Stimulated activated CD4-positive, alpha-beta T cell treated with anti-CD3 and anti-CD28 coated beads, TNF-alpha, amount 100 ng/mL, for 4 hours (primary cell): ENCODE measurements at places on chromosomes 2 and 18.

DNA sequence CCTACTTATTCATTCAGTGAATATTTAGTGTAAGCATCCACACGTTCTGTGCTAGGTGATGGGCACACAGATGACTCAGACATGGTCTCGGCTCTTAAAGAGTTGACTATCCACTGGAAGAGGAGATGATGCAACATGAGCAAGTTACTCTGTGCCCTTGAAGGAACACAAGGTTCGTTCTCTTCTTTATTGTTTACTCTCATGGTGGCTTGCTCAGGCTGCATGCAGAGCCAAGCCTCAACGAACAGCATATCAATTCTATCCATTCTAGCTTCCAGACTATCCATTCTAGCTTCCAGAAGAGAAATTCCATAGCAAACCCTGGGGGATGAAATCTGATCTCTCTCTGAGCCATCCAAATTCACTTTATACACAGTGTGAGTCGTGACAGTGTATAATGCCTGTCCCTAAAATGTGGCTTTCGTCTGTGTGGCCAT is 68.1 kb upstream of the CTAGE1 start:
- no peak for DNase-seq

- DNase-seq = no peak
Observed at GRCh38 chr2:3470856-3471737, 48.2 kb downstream of the ADI1 start.

GRCh38 chr18:49100226-49100968 is 149.6 kb upstream of the SMAD7 start:
- no peak for DNase-seq

- no peak for DNase-seq
Observed at GRCh38 chr18:33716061-33716683, 138.2 kb downstream of the ASXL3 start.

GRCh38 chr2:136251197-136251884 is 133.4 kb upstream of the CXCR4 start:
- DNase-seq = no peak

DNA sequence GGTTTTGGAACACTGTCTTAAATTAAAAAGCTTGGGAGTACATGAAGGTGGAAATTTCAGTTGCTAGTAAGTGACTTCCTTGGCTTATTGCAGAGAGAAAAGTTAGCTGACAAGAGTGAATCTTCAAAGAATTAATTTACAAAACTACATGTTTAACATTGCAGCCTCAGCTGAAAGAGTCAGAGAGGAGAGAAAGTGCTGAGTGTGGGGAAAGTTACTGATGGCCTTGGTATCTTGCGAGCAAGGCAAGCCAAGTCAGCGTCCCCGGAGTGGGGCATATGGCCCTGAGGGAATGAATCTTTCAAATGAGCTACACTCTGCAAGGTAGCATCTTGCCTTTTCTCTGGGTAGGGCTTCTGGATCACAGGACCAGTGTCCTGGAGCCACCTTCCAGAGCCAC is 131.3 kb downstream of the LPIN1 start:
- no peak for DNase-seq

- no peak for DNase-seq
Observed at GRCh38 chr2:226911932-226912331, 76.1 kb downstream of the RHBDD1 start.

GRCh38 chr2:237919593-237919992 is 47.2 kb upstream of the UBE2F start:
- DNase-seq = no peak

GRCh38 chr2:98240786-98241398 is 105.4 kb upstream of the CNGA3 start:
- DNase-seq = no peak

DNA sequence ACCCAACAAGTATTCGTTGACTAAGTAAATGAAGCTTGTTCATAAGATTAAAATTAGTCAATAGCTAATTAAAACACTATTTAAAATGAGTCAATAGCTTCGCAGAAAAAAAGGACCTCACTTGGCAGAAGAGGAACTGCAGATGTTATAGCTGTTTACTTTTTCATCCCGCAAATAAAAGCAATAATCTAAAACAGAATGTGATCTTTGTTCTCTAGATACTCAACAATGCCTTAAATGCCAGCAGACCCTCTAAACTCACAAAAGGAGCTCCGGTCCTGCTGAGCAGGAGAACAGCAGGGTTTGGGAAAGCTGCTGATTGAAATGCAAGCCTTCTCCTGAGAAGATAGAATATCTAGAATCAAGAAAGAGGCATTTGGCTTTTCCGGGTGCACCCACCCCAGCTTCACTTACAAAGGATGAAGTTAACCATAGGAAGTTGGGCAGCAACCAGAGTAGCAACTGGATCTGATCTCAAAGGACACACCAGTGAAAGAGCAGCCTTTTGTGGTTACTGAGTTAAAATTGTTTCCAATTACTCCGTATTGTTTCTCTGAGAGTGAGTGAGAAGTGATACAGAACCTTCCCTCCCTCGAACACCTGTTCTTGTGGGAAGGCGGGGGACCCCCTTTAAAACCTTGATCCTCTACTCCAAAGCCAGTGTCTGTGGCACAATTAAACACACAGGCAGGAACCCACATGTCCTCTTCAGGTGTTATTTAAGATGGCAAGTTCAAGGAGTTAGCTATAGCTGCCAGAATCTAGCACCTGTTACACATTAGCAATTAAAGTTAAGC is 6.8 kb downstream of the CCBE1 start:
- no peak for DNase-seq

DNA sequence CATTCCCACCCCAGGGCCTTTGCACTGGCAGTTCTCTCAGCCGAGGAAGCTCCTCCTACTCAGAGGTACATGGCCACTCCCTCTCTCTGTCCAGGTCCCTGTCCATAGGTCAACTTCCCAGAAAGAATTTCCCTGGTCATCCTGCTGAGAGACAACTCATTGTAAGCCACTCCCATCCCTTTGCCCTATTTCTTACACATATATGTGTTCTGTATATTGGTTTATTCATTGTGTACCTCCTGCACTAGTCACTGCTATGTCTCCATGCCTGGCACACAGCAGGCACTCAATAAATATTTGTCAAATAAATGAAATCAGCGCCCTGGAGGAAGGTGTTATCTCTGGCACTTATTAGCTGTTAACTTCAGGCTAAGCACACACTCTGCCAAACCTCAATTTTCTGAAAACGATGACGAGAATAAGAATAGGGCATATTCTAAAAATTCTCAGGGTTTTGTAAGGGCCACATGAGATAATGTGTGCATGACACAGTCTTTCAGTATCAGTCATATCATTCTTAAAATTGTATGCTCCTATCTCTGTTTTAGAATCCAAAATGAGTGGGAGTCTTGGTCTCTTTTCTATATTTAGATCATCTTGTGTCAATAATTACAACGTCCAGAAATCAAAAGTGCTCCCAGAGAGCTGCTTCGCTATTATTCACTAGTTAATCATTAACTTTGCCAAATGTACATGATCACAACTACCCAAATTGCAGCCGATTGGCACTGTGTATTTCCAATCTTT is 198.0 kb downstream of the ALK start:
- no peak for DNase-seq

- no peak for DNase-seq
Observed at GRCh38 chr2:172836827-172837226, 101.2 kb downstream of the RAPGEF4 start.

GRCh38 chr2:76812156-76812555 is 710.0 kb downstream of the LRRTM4 start:
- no peak for DNase-seq

GRCh38 chr2:203623096-203623495 is 83.3 kb upstream of the CD28 start:
- DNase-seq = no peak

DNA sequence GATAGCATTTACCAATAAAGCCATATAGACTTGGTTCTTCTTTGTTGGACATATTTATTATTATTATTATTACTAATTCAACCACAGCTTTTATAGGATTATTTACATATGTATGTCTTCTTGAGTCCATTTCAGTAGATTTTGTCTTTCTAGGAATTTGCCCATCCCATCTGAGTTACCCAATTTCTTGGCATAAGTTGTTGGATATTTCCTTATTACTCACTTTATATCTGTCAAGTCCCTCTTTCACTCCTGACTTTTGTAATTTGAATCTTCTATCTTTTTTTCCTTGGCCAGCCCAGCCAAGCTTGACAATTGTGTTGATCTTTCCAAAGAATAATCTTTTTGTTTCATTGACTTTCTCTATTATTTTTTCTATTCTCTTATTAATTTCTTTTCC is 543.7 kb downstream of the SUCLG1 start:
- no peak for DNase-seq

- DNase-seq = no peak
Observed at GRCh38 chr2:18272148-18272494, 288.3 kb downstream of the RDH14 start.
